ELR (cell line): ENCODE measurements at places on chromosomes 3 and 15.

GRCh38 chr3:56087451-56088053 lies 380.7 kb downstream of the ERC2 start:
- no peak for DNase-seq

- DNase-seq, result no peak
Observed at GRCh38 chr3:169350228-169350627, 313.3 kb downstream of the MECOM start.

GRCh38 chr15:48946840-48947187 lies 16.9 kb downstream of the SHC4 start:
- no peak for DNase-seq

- peak; percentile 40 for DNase-seq
Observed at GRCh38 chr3:31423482-31423881, 109.2 kb upstream of the STT3B start.

- DNase-seq, result peak; percentile 29
Observed at GRCh38 chr3:45640724-45641361, 46.3 kb downstream of the LIMD1 start.

GRCh38 chr3:128488991-128489673 lies 3.9 kb downstream of the GATA2 start:
- DNase-seq, result peak; percentile 81

GRCh38 chr15:67135494-67135893 lies 70.1 kb downstream of the SMAD3 start:
- DNase-seq, result peak; percentile 33

- no peak for DNase-seq
Observed at GRCh38 chr3:41065340-41065739, 134.0 kb upstream of the CTNNB1 start.

- no peak for DNase-seq
Observed at GRCh38 chr3:46675426-46675825, 18.1 kb downstream of the ALS2CL start.

DNA sequence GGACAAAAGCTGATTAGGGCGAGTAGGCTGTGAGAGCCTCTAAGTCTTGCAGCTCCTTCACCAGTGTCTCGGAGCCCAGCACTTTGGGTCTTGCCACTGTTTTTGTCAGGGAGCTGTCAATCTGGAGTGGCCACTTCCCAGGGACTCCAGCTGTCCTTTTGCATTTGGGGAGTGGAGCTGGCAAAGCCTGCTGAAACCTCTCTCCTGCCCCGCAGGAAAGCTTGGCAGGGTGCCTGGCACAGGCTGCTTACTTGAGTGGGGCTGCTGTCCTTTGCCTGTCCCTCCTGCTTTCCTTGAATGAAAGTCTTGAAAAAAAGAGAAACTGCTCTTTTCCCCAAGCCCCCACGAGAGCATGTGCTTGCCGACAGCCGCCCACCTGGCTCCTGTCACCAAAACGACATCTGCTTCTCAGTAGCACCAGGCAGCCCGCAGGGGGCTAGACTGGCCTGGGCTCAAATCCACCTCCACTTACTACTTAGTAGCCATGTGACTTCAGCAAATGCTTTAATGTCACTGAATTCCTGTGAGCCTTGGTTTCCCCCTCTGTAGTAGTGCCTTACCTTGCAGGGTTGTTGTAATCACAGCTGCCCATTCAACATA lies 13.7 kb downstream of the USP13 start:
- DNase-seq, result no peak

GRCh38 chr15:101092156-101092866 lies 159.5 kb downstream of the CHSY1 start:
- no peak for DNase-seq

DNA sequence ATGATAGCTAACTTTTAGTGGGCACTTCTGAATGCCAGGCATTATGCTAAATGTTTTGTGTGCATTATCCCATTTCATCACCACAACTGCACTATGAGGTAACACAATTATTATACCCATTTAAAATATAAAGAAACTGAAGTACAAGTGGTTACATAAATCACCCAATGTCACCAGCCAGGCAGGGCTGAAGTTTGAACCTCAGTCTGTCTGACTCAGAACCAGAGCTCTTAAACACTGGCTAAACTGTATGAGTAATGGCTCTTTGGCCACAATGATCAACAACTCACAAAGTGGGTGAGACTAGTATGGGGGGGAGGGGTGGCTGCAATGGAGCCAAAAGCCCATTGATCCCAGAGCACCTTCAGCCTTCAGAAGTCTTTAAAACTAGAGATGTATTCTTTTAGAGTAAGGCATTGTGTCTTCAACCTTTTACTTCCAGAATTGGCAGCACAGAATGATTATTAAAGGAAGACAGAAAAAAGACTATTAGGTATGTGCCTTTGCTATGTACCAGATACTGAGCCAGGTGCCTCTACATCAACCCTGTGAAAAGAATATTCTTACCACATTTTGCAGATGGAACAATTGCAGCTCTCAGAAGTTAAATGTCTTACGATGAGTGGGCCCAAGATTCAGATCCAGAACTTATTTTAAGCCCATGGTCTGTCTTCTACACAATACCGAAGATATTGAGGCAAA lies 166.9 kb downstream of the UACA start:
- peak; percentile 93 for DNase-seq

GRCh38 chr15:92074646-92075045 lies 221.1 kb downstream of the SLCO3A1 start:
- no peak for DNase-seq

- DNase-seq, result no peak
Observed at GRCh38 chr3:183259621-183260020, 6.6 kb downstream of the B3GNT5 start.

DNA sequence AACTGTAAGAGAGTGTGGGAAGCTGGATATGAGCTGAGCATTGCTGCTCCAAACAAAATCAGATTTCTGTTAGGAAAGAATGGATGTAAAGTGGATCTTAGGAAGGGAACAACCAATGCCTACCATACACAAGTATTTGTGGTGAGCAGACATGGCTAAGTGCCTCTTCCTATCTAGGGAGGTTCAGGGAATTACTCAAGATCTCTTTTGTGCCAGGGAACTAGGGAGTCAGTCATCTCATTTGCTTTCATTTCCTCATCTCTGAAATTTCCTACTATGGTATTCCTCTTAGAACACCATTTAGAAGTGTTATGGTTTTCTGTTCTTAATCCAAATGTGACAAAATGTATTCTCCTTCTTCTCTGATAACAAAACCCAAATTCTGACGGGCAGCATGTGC lies 396.5 kb downstream of the FHIT start:
- no peak for DNase-seq

DNA sequence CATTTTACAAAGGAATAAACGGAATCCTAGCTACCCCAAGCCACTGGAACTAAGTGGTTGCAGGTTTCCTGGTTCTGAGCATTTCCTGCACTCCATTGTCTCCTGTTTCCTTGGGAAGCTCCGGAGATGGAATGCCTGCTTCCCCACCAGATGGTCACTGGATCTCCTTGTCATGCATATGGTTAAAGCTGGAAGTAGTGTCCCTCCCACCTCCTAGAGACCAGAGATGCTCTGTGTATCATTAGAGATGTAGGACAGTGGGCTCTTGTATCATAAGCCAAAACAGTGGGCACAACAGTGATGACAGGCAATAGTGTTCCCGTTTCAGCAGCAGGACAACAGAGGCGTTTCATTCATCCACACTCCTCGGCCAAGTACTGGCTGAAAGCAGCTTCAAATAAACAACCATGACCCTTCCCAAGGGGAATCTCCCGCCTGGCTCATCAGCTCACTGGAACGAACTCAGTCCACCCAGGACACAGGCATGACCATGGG lies 136.2 kb upstream of the EIF1B start:
- DNase-seq, result no peak

DNA sequence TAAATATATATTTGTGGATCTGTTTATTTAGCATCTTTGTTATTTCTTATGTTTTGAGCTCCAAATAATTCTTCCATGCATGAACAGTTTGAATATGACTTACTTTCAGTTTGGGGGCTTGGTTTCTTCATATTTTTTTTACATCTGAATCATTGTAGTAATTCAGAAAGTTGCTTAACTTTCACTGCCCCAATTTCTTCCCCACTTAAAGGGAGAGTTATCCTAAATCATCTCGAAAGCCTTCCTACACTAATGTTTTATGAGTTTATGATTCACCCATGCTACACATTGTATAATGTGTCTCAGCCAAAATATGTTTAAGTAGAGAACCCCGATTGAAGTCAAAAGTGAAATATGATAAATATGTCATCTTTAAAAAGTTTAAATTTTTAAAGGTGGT lies 47.8 kb downstream of the SPRED1 start:
- peak; percentile 47 for DNase-seq

DNA sequence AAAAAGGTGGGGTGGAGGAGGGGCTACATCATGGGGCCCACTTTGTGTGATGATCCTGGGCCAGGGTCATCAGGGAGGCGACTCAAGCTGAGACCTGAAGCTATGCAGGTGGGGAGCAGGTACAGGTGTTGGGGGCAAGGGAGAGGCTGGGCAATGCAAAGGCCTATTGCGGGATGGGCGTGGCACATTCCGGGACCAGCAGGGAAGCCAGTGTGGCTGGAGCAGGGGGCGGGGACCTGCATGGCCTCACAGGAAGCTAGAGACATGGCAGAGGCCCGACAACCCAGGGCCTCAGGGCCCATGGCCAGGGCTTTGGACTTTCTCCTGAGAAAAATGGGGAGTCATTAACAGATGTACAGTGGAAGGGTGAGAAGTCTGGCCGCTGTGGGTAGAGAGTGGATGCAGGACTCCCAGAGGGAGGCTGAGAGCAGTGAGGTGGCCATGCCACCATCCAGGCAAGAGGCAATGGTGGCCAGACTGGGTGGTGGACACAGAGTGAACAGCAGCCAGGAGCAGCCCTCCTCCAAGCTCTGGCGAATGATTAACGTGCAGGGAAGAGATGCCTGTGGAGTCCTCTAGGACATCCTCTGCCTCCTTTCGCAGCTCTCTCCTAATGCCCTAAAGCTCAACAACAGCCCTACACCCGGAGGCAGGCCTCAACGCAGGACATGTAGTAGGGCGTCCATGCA lies 122.6 kb upstream of the ATP2B2 start:
- DNase-seq, result no peak

DNA sequence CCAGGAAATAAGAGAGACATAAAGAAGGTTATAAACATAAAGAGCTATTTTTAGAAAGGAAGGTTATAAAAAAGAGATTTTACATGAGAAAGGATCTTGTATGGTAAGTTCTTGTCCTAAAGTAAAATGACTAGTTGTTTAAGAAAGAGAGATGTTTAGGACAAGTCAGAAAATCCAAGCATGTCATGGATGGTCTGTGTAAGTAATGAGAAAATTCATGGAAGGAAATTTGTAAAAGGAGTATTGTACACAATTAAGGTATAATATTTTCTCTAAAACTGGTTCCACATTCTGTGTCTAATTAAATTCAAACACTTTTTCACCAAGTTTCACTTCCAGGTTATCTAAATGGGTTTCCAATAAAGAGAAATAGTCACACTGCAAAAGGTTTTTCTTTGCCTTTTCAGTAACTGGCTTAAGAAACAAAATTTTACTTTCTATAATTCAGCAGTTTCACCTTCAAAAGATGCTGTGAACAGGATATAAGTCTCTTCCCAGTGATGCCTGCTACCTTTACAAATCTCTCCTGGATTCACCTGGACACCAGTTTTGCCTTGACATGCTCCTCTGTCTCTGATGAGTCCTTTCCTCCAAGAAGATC lies 455.7 kb downstream of the ZIC1 start:
- DNase-seq, result peak; percentile 24

DNA sequence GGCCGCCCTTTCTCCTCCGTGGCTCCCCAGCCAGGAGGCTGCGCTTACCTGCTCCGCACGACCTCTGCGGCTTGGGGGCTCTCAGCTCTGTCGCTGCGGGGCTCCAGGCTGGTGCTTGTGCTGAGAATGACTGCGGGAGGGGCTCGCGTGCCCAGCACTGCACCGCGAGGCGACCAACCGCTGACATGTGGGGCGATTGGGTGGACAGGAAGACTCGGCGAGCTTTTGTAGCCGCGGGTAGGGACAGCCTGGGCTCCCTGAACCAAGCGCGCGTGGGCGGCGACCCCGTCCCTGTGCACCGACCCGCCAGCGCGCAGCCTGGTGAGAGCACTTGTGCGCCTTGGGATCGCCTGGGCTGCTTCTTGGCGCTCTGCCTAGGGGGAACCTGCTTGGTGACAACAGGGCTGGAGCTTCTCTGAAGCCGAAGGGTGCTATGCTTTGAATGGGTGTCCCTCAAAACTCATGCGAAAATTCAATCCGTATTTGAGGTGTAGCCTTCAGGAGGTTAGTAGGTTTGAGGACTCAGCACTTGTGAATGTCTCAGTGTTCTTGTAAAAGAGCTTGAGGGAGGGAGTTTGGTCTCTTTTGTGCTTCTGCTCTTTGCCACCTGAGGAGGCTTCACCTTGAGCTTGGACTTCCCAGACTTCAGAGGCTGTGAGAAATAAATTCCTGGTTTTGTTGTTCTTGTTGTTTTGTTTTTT lies 50.4 kb downstream of the IL12A start:
- no peak for DNase-seq

DNA sequence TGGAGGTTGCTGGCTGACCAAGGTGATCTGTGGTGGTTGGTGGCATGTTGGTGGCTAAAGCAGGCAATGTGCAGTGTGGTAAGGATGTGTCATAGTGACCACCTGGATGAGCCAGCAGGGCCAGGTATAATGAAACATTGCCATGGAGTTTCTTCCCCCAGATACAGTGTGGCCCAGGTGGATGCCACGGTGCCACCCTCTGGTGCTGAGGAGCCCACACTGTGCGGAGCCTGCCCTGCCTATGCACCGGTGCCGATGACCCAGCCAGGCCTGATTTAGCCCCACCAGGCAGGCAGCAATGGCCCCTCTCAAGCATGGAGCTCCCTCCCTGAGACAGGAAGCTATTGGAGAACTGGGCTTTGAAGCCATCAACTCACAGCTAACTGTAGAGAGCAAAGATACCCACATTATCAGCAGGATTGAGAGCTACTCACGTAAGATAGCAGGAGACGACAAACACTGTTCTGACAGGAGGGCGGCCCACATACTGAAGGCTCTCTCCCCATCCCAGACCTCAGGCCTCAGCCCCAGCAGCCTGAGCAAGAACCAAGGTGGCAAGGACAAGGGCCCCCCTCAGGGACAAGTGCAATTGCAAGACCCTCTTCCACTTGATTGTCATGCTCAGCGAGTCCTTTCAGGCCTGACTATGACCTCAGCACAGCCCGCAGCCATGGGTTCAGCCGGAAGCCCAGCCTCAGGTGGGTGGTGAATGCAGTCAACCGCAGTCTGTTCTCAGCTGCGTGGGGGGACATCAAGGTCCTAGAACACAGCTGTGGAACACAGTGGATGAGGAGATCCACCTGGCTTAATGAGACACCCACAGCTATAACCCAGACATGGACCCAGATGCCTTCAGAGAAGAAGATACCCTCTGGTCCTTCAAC lies 82.8 kb upstream of the CDV3 start:
- no peak for DNase-seq
